ENCODE measurements at places on chromosomes 5 and 9.

- H3K27ac ChIP-seq, result no peak overlapping the region
- no peak overlapping the region for H3K4me3 ChIP-seq
- no peaks in the 10 kb centered on the region for H3K4me1 ChIP-seq
- no peaks in the 10 kb centered on the region for H3K36me3 ChIP-seq
Observed at GRCh38 chr5:58985311-58985710, 402.4 kb downstream of the RAB3C start.

GRCh38 chr9:114958021-114958843 lies 27.8 kb upstream of the TNFSF8 start:
- no peaks in the 10 kb centered on the region for H3K4me1 ChIP-seq
- no peak for DNase-seq
- no peak overlapping the region for H3K27ac ChIP-seq

DNA sequence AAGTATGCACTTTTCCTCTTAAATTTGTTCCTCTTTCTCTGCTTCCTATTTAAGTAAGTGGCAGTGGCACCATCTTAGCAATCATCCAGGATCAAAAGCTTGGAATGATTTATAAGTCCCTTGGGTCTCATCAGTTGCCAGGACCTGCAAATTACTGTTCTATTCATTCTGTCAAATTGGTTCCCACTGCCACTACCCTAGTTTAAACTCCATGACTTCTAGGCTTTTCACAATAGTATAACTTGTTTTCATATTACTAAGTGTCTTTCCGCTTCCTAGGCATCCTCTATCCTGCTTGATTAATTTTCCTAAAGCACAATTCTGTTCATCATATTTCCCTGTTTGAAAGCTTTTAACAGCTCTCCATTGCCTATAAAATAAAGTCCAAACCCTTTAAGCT lies 363.9 kb upstream of the MEF2C start:
- no peak overlapping the region for H3K4me3 ChIP-seq
- no peak overlapping the region for H3K27ac ChIP-seq
- DNase-seq, result peak; percentile 29
- H3K36me3 ChIP-seq, result no peaks in the 10 kb centered on the region

DNA sequence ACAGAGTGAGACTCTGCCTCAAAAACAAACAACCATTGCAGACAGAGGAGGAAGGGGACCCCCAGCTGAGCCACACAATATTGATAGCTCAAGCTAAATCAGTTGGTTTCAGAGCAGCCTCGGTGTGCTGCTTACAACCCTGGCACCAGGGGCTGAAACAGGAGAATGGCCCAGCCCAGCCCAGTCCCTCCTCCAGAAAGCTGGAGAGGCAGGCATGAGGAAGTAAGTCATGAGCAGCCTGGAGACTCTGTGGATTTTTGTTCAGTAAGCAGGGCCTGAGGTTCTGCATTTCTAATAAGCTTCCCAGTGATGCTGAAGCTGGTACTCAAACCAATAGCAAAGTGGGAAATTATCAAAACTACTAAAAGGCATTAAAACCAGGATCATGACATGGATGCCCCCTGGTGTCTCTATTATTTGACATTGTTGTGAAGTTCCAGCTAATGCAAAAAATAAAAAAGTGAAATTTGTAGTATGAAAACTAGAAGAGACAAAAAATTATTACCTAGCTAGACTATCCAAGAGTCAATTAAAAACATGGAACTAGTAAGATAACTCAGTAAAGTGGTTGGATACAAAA lies 14.2 kb downstream of the PRRT1B start:
- peaks cover 15% of the 10 kb centered on the region for H3K36me3 ChIP-seq
- no peak overlapping the region for H3K4me3 ChIP-seq
- H3K4me1 ChIP-seq, result no peaks in the 10 kb centered on the region
- no peak overlapping the region for H3K27ac ChIP-seq
- DNase-seq, result no peak

GRCh38 chr5:40860711-40861110 lies 19.5 kb downstream of the CARD6 start:
- no peaks in the 10 kb centered on the region for H3K27me3 ChIP-seq
- no peak for DNase-seq
- no peak overlapping the region for H3K4me3 ChIP-seq
- H3K36me3 ChIP-seq, result no peaks in the 10 kb centered on the region
- H3K4me1 ChIP-seq, result no peaks in the 10 kb centered on the region
- H3K27ac ChIP-seq, result no peak overlapping the region

DNA sequence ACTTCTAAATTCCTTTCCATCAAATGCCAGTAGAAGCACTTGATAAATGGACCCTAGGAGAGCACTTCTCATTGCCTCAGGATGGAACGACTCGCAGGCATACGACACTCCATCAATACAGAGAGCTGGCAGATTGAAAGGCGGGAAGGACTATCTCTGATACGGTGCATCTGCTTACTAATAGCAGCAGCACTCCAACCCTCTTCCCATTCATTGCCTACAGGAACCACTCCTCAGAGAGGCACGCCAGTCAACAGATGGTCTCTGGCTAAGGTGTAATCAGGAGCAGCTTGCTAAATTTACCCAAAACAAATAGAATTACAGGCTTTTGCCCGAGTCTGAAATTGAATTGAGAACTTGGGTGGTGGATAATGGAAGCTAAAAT lies 168.1 kb downstream of the EFNA5 start:
- peaks cover 2% of the 10 kb centered on the region for H3K4me1 ChIP-seq
- H3K27me3 ChIP-seq, result no peaks in the 10 kb centered on the region
- H3K27ac ChIP-seq, result no peak overlapping the region
